CD4-positive, alpha-beta T cell treated with Interleukin-4 for 4 hours (primary cell): ENCODE measurements at places on chromosomes 4 and X.

DNA sequence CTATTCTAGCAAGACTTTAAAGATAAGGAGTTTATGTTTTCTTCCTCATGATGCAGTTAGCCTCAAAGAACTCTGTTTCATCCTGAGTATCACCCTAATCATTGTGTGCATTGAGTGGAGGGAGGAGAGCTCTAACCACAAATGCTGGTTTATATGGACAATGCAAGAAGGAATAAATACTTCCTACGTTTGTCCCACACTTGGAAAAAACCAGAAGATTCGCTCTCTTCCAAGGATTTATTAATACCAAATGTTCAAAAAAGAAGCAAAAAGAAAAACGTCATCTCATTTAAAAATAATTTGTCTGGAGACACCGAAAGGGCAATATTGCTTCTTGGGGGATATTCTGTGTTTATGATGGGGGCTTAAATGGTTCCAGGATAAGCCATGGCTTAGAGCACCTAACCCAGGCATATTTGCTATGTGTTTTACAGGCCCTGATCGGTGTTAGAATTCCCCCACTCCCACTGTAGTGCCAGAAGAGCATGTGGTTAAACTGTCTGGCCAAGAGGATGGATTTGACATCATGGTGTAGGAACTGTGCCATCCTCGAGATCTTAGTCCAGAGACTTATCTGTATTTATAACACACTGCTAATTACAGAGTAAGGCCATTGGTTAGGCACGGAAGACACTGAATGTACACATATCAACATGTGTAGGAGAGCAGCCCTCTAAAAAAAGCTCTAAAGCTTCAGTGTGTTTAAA lies 227.2 kb downstream of the ANK2 start:
- DNase-seq, result no peak

- no peak for DNase-seq
Observed at GRCh38 chrX:125681507-125681906, 361.8 kb downstream of the TEX13C start.

DNA sequence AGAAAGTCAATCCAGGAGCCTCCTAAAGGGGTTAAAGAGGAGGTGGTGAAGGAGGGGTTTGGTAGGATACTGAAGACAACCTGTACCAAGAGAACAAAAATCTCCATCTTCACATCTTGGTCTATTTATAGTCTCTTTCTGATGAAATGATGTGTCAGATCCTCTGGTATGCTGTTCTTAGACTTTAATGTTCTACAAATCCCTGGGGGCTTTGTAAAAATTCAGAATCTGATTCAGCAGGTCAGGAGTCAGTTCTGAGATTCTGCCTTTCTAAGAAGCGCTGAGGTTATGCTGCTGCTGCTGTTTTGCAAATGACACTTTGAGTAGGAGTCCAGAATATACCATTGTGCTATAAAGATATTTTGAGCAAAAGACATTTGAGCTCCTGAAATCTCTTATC lies 172.9 kb upstream of the GLRA2 start:
- no peak for DNase-seq

DNA sequence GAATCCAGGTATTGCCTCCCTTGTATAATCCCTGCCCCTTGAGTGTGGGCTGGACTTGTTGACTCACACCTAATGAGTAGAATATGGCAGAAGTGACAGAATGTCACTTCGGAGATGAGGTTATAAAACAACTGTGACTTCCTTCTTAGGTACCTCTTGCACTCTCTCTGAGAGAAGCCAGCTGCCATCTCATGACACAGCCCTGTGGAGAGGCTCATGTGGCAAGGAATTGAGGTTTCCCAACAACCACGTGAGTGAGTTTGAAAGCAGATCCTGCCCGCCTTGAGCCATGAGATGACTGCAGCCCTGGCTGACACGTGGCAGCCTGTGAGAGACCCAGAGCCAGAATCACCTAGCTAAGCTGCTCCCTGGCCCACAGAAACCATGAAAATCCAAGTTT lies 13.5 kb downstream of the ASB11 start:
- DNase-seq, result no peak

DNA sequence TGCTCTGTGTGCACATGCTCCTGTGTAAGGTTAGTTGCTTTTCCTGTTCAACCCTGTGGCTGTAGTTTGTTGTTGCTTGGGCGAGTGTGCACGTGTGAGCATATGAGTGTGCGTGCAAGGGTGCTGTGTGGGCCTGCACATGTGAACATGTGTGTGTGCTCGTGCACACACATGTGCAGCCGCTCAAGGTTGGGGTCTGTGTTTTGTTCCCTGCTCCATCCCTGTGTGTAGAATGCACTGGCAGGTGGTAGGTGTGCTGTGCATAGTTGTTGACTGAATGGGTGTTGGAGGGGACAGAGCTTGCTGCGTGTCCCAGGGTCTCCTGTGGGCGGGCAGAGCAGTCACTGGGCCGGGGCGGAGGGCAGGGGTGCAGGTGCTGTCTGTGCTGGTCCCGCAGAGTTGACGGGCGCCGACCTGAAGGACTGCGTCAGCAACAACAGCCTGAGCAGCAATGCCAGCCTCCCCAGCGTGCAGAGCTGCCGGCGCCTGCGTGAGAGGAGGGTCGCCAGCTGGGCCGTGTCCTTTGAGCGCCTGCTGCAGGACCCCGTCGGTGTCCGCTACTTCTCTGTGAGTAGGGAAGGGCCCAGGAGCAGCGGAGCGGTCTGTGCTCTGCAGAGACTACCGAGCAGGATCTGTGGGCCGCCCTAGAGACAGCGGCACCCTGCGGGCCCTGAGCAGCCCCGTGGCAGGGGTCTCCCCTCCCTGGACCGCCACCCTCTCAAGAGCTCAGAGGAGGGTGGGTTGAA lies 27.9 kb upstream of the HGFAC start:
- DNase-seq, result no peak

- DNase-seq, result no peak
Observed at GRCh38 chr4:123418351-123418931, 21.8 kb downstream of the SPRY1 start.

- DNase-seq, result no peak
Observed at GRCh38 chr4:159598602-159599001, 495.7 kb downstream of the RAPGEF2 start.

DNA sequence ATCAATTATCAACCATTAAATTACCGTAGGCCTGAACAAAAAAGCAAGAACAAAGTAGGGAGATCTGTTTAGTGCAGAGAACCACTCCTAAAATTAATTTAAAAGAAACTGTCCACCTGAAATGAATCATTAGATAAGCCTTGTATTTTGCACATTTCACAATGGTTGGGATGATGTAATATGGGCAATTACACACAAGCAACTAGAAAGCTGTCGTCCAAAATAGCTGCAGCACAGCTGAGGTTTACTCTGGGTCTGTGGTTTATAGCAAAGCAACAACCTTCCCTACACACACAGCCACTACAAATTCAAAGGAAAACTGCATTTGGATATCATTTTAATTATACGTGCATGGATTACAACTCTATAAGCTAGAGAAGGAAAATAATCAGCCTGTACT lies 28.5 kb downstream of the PCDH19 start:
- DNase-seq, result no peak

- DNase-seq, result no peak
Observed at GRCh38 chr4:125428832-125429231, 114.1 kb downstream of the FAT4 start.

DNA sequence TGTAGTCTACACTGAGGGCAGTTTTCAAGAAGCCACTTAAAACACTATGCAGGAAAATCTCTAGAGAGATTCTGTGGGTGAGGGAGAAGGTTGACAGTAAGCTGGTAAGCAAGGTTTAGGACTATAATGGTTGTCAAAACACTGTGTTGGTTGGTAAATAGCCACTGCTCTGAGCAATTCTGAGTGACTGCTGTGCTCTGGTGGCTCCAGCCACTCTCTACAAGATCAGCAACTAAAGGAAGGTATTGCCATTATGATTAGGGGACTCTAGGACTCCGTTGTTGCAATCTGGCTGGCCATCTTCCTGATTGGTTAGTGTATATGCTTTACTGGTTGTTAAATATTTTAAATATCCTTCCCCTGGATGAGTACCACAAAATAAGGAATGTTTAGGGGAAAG lies 5.5 kb upstream of the FAM47E start:
- DNase-seq, result no peak

GRCh38 chr4:55348466-55348865 lies 2.4 kb downstream of the SRD5A3 start:
- DNase-seq, result no peak

GRCh38 chr4:99878604-99879003 lies 15.6 kb downstream of the LAMTOR3 start:
- DNase-seq, result no peak

- no peak for DNase-seq
Observed at GRCh38 chr4:98566361-98567008, 91.9 kb downstream of the TSPAN5 start.

DNA sequence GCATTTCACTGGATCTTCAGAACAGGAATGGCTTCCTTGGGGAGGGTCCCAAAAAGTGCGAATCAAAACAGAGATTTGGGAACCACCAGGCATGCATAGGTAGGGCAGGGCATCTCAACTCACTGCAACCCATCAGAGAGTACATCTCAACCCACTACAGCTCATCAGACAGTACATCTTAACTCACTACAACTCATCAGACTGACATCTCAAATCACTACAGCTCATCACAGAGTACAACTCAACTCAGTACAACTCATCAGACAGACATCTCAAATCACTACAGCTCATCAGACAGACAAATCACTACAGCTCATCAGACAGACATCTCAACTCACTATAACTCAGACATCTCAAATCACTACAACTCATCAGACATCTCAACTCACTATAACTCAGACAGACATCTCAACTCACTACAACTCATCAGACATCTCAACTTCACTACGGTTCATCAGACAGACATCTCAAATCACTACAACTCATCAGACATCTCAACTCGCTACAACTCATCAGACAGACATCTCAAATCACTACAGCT lies 47.5 kb upstream of the CLDN34 start:
- no peak for DNase-seq

DNA sequence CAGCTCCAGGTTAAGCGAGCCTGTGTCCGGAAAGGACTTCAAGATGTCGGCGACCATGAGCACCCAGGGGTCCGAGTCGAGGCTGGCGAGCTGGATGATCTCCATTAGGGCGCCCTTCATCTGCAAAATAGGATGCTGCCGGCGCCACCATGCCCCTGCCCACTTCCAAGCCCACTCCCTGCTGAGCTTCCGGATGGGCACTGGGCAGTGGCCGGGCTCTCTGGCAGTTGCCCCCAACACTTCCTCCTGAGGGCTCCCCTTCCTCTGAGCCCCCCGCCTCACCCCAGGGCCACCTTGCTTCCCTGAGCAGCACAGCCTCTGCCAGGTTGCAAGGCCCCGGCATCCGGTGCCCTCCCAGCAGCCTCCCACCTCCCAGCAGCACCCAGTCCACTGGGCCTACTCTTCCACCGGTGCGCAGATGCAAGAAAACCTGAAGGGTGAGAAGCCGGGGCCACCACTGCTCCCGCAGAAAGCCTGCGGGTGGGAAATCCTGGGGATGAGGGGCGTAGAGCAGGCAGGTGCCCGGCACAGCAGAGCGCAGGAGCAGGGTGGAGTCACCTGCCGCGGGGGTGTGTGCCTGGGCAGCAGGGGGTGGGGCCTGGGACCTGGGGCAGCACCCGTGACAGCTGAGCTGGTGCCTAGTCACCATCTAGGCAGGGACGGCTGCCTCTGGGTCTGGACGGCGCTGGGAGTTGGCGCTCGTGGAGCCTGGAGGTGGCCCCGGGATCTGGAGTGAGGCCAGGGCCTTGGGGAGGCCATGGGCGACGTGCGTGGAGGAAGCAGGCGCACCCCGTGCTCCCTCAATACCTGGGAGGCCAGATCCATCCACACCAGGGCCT lies 17.0 kb downstream of the NELFA start:
- no peak for DNase-seq

DNA sequence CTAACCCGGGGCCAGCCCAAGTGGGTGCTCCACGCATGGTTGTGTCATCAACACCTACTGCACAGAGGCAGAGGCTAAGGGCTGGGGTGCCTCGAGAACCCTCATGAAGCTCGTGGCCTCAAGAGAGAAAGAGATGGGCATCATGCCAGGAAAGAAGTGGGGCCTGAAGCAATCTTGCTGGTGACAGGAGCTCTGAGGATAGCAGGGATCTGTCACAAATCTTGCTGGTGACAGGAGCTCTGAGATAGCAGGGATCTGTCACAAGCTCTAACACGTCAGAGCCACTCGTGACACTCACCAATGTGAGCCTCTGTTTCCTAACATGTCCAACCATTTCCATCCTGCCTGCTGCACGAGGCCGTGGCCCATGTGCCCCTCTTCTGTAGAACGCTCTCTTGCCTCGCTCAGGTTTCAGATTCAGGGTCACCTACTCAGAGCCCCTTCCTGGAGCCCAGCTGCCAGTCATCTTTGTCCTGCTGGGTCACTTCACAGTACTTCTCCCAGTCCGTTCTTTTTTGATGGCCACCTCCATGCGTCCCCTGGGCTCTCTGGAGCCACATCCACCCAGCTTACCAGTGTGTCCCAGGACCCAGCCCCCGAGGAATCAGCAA lies 21.1 kb downstream of the PNMA6E start:
- DNase-seq, result no peak

- no peak for DNase-seq
Observed at GRCh38 chrX:69614886-69615285, 1.0 kb upstream of the EDA start.

- no peak for DNase-seq
Observed at GRCh38 chr4:81032771-81033684, 2.5 kb downstream of the BMP3 start.

DNA sequence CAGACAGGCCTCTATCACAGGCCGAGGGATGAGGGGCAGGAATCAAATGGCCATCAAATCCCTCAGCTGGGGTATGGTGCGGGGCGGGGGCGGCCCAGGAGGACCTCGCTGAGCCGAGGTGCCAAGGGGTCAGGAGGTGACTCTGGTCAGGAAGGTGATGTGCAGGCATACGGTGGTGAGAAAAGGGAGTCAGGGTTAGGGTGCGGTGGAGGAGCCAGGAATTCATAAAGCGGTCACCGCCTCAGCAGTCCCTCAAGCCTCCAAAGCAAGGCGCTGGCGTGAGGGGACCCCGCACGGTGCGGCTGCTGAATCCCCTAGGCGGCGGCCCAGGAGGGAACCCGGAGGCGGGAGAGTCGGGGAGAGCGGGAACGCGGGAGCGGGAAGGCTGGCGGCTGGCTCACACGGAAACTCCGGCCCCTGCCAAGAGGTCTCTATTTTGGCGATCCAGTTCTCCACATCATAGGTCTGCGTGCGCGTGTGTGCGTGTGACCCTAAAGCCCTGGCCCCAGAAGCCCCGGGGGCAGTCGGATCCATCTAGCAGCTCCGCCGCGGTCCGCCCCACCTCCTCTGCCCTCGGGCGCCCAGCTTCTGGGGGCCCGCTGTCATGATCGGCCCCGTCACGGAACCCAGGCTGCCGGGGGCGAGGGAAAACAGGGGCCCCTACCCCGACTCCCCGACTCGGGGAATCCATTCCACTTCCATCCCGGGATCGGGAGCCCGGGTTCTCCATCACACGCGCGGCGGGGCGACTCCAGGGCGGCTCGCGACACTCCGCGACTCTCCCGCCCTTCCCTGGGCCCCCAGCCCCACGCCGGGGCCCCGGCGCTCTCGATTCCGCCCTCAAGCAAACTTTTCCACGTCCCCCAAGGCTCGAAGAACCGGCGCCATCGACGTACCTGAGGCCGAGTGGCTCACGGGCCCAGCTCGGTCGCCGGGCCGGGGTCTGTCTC lies 593 bp downstream of the ELF4 start:
- DNase-seq, result no peak
